HTR-8/SVneo (cell line): ENCODE measurements at places on chromosomes 3 and 15.
A peak's percentile ranks its signal among the peaks of the same experiment; 100 is the strongest.

- no peak for DNase-seq
These were observed 59.5 kb upstream of the DPPA4 start for GRCh38 chr3:109396806-109397205.

- no peak for DNase-seq
These were observed 21.3 kb downstream of the SLC12A8 start for GRCh38 chr3:125191256-125191655.

DNA sequence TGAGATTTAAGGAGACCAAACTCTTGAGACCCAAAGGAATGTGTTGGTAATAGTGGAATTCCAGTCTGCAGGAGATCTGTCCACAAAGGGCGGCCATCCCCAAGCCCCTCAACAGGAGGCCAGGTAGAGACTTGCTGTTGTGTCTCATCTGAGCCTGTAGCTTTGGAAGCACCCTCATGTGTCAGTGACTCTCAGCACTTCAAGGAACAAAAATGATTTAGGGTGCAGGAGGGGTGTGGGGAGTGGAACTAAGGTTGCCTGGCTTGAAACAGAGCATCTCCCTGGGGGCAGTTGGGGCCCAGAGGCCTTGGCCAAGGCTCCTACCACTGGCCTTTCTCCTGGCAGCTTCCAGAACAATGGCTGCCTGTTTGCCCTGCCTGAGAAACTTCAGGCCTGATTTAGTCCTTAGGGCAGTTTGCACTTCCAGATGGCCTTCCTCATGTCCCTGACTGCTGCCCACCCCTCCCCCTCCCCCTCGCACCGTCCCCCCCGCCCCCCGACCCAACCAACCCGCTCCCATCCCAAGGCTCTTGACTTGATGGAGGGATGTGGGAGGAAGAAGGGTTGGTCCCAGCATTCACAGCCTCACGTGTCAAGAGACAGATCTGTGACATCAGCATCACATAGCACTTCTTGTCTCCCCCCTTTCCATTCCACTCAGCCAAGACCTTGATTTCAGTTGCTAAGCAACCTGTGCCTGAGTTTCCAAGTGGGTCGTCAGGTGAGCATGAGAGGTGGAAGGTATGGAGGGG is 77.1 kb downstream of the CORO2B start:
- no peak for DNase-seq

DNA sequence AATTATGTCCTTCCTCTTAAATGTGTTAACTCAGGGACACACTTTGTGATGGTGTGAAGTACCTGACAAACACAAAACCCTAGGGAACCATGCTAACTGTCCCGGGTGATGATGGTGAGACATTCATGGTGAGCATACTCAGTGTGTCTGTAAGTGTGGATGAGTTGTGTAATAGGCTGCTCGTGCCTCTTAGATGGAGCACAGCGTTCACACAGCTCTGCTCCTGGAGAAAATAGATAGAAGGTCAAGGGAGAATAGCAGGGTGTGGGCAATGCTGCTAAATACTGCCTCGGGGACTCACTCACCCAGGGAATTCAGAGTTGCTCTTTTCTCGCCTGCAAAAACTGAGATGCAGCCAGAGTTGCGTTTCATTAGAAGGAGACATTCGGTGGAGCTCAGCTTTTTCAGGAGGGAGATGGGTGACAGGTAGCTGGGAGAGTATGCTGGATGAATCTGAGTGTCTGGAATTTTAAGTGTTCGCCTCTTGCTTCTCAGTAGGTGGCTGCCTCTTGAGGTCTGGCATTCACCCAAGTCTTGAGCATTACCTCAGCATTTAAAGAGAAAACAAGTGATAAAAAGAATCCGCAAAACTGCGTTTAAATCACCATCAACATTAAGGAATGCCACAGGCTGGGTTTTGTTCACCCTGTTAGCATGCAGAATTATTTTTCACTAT is 813.2 kb downstream of the AGBL1 start:
- no peak for DNase-seq

DNA sequence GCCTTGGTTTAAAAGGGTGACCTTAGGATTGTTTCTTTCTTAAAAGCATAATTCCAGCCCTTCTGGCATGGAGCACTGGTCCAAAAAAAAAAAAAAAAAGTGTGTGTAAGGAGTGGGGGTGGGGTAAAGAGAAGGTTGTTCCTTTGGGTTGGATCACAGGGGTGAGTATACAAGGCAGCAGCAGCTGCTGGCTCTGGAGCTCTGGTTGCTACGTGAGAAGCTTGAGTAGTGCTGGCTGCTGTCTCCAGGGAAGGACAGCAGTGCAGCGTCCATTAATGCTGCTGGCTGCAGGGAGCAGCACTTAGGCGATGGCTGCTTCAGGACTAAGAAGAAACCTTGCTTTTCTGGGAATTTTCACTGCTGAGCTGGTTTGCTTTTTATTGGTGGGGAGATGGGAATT is 2.3 kb downstream of the SETD5 start:
- DNase-seq, result peak; percentile 51

DNA sequence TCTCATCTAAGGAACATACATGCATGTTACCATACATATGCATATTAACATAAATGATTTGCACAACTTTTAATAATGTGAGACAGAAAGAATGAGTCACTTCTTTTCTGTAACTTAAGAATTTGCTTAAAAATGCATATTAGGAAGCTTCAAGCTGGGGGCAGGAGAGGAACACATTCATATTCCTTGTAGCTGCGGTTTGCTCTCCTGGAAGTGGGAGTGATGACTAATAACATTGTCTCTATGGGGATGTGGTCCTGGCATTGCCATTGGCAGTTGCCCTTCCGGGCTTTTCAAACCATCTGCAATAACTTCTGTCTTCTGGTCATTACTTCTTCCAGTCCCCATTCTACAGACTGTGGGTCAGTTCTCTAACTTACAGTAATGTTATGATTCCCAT is 15.6 kb downstream of the CHST2 start:
- DNase-seq, result peak; percentile 89

DNA sequence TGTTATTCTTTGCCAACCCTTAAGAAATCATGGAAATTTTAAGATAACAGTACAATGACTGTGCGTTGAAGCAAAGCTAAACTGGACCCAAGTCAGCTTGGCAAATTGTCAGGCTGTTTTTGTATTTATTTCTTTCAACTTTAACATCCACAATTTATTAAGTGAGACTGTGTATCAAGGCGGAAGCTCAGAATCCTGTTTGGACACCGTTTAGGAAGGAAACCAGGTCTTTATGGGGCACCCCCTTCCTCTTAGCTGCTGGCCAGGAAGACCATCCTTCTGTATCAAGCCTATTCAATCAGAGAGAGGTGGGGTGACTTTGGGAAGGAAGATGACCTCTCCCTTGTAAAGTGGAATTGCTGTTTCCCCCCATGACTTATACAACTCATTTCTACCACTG is 166.0 kb downstream of the MCTP2 start:
- DNase-seq, result no peak

- no peak for DNase-seq
These were observed 646.4 kb upstream of the ADAMTS9 start for GRCh38 chr3:65334045-65334665.

DNA sequence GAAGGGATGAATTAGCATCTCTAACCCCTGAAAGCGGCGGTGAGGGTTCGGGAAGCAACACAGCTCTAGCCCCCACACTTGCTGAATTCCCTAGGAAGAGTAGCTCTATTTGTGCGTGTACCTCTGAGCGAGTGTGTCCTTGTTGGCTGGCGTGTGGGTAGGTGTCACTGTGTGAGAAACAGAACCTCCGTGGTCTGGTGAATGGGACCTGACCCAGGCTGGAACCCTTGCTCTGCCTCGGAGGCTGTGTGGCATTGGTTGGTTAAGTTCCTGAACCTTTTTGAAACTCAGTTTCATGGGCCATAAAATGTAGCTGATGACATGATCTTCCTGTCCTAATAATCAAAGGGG is 414 bp upstream of the TMEM115 start:
- DNase-seq, result no peak

DNA sequence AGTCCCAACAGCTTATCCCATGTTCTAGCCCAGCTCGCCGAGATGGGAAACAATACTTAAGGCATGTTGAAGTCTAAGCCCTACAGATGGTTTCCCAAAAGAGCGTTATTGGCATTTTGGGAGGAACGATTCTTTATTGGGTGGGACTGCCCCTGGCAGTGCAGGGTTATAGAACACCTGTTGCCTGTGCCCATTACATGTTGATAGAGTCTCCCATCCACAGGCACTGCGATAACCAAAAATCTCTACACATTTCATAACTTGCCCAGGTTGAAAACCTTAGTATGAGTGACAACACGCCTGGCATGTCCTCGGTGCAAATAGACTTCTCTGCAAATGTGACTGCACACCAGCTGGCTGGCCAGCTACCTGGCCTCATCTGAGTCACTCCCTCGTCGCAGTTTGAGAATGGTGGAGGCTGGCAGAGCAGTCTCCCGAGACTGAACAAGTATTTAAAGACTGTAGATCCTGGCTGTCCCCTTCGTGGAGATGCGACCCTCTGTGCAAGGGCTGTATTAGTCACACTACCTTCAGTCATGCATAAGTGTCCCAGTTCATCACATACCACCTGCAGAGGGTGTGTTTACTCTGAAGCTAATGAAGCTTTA is 18.7 kb downstream of the ZNF80 start:
- no peak for DNase-seq

DNA sequence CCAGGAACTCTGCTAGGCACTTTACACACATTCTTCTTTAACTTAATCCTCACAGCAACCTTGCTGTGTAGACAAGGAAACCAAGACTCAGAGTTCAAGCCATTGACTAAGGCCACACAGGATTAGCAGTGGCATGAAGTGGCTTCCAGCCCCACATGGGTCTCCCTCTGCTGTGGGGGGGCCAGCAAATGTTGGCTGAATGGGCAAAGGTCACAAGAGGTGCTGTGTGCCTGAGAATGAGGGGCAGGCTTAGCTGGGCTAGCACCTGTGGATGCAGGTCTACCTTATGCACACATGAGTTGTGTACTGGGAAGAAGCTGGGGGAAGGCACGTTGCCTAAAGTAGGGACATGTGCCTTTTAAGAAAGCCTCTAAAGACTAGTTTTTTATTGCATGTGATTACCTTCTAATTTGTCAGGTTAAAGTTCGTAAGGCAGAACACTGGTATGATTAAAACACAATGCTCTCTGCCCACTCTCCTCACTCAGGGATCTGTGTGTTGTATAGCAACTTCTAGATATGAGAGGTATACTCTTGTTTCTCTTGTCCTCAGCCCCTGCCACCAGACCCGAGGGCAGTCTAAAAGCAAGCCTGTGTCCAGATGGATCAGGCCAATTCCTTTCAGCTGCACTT is 10.9 kb downstream of the BAHD1 start:
- DNase-seq, result no peak

- DNase-seq, result no peak
These were observed 265.1 kb downstream of the CTNNB1 start for GRCh38 chr3:41464401-41464800.

DNA sequence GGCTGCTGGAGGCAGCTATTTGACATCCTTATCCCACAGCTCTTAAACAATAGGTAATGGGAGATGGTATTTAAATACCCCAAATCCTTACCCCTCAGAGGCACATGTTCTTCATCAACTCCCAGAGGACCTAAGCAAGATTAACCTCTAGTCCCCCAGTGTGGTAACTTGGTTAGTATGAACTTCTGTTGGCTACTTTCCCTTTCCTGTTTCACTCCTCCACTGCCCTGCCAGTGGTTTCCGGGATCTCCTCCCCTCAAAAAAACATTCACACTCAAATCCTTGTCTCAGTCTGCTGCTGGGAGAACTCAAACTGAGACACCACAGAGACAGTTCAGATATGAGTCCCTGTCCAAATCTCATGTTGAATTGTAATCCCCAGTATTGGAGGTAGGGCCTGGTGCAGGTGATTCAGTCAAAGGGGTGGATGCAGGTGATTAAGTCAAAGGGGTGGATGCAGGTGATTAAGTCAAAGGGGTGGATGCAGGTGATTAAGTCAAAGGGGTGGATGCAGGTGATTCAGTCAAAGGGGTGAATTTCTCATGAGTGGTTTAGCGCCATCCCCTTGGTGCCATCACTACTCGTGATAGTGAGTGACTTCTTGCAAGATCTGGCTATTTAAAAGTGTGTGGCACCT is 335.0 kb upstream of the CTNNB1 start:
- no peak for DNase-seq

DNA sequence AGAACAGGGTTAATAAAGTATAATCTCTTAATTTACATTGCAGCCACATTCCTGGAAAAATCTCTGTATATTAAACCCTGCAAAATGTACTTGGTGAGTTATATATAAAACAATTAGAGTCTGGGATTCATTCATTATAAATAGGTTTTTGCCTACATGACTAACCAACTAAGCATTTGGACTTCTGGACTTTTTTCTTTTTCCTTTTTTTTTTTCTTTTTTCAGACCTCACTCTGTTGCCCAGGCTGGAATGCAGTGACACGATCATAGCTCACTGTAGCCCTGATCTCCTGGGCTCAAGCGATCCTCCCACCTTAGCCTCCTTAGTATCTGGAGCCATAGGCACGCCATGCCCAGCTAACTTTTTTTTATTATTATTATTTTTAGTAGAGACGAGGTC is 4.5 kb downstream of the DNAJC13 start:
- DNase-seq, result no peak

DNA sequence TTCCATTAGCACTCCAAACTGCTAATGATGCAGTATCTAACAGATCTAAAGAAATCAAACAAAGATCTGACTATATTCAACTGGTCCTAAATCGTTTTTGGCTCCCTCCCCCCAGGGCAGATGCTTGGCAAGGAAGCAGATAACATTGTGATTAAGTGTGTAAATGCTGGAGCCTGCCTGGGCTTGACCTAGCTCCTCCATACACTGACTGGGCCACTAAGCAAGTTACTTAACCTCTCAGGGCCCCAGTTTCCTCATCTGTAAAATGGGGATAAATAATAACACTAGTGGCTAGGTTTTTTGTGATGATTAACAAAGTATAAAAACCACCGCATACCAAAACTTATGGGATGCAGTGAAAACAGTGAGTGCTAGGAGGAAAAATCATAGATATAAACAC is 9.2 kb downstream of the EID1 start:
- DNase-seq, result no peak

GRCh38 chr3:107275511-107275910 is 101.7 kb upstream of the CCDC54 start:
- no peak for DNase-seq

DNA sequence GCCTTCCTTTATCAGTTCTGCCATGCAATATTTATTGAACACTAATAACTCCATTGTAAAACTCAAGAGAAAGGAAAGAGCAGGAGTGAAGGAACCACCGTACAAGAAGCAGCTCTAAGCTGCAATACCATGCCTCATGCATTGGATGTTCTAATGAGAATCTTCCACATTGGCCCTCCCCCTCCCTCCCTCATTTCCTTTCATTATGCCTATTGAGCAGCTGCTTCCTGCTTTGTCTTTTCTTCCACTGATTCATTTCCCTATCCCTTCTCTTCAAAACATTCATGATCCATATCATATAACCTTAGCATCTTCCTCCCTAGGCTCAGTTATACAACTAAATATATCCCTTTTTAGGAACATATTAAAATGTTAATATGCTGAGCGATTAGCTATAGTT is 698.7 kb upstream of the GOLIM4 start:
- no peak for DNase-seq
